ENCODE measurements at places on chromosomes 1 and 21. TPM values are rescaled to one million over a fixed set of nuclear protein-coding genes. Genes with fewer than 3 reads are reported as not detected.

Gene OR6K3
- not detected for total RNA-seq

Gene ZNF684
- 3.2 TPM for total RNA-seq

Gene KCNJ9
- total RNA-seq: not detected

Gene MAN1C1
- 3.5 TPM for total RNA-seq

Gene COL6A2
- total RNA-seq: 11.1 TPM

Gene GRIK3
- not detected for total RNA-seq

Gene PIGP
- total RNA-seq: 22.3 TPM

Gene MX1
- total RNA-seq: 18.9 TPM

Gene FLG2
- not detected for total RNA-seq

DNA sequence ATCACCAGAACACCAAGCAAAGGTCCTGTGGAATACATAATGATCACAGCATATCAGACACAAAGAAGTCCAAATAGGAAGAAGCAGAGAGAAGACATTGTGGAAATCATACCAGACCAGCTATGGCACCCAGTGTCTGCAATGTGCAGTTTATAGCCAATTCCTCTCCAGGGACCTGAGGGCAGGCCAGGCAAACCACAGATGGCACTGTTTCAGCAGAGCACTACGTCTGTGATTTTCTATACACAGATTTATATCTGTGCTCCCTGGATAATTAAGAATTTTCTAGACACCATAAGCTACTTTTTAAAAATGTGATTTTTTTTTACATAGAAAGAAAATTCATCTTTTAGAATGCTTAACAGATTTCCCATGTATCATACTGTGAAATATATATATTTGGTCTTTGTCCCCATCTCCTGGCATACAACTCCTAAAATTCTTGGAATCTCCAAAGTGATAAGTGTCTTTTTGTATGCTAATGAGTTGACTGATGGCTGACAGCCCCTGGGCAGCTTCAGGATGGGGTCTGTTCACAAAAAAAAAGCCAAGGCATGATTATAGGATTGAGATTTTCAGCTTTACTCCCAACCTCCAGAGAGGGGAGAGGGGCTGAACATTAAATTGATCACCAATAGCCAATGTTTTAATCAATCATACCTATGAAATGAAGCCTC lies 498.1 kb downstream of the SIPA1L2 start:
- no peak for DNase-seq

GRCh38 chr1:79010589-79010988 lies 4.1 kb upstream of the ADGRL4 start:
- DNase-seq: no peak

DNA sequence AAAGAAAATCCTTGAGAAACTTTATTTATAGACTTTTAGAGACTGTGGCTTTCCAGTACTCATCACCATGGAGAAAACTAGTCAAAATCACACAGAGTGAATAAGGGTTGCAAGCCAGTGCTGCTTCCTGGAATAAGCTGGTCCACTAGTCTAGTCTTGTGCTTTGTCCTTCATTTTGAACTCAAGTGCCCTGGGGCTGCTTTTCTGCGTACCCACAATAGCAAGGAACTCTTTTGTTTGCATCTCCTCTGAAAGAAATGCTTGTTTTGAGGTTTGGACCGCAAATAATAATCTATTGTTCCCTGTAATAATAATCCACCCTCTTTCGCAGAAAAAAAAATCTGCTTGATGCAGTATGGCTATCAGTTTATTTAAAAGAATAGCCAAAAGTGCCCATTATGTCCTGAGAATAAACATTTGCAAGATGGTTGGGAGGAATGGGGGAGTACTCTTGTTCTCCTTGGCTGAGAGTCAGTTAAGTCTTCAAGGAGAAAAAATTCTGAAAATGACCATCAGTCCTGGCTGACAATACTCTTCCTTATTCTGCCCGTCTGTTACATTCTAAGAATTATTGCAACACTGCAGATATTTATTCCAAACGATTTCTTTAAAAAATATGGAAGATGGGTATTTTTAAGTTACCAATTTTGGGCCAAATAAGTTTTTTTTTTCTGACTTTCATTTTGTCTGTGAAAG lies 41.9 kb downstream of the MPZL1 start:
- no peak for DNase-seq

DNA sequence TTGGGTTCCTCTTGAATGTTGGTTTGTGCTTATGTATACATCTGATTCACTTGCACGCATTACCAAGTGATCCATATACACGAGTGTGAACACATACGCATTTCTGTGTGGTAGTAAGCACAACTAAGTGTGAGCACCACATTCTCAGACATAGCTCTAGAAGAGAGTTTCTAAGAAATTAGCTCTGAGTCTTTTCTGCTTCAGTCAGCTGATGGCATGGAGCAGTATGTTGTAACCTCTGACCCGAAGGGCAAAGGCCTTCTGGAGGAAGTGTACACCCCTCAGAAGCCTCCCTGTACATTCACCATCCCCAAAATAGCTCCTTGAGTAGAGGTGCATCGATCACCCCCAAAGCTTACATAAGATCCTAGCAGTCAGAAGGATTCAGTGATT lies 183.7 kb downstream of the KIF26B start:
- DNase-seq: no peak

GRCh38 chr1:104468282-104468681 lies 718.6 kb downstream of the AMY1C start:
- DNase-seq: peak; percentile 1

GRCh38 chr21:43699933-43700599 lies 18.9 kb upstream of the PDXK start:
- no peak for DNase-seq

DNA sequence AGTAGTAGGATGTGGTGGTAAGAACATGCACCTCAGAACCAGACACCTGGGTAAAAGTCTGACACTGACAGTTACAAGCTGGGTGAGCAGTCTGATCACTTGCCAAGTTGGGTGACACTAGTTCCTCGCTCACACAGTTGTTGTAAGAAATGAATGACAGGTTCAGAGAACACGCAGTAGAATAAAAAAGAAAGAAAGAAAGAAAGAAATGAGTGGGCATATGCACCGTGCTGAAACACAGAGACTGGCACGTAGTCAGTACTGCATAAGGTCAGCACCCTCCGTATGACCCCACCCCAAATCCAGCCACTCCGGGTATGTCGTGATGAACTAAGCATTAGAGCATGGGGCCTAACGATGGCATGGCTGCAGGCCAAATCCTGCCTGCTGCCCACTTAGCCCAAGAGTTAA lies 90.6 kb downstream of the GLUL start:
- no peak for DNase-seq

GRCh38 chr21:36754241-36754898 lies 55.5 kb downstream of the SIM2 start:
- DNase-seq: no peak

DNA sequence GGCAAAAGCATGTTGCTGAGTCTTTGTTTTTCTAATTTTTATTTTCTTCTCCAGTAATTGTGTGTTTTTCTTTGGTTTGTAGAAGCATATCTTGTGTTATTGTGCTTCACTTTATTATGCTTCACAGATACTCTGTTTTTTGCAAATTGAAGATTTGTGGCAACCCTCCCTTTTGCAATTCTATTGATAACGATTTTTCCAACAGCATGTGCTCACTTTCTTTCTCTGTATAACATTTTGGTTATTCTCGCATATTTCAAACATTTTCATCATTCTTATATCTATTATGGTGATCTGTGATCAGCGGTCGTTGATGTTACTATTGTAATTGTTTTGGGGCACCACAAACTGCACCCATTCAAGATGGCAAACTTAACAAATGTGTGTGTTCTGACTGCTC lies 3.8 kb upstream of the ANGEL2 start:
- DNase-seq: no peak

DNA sequence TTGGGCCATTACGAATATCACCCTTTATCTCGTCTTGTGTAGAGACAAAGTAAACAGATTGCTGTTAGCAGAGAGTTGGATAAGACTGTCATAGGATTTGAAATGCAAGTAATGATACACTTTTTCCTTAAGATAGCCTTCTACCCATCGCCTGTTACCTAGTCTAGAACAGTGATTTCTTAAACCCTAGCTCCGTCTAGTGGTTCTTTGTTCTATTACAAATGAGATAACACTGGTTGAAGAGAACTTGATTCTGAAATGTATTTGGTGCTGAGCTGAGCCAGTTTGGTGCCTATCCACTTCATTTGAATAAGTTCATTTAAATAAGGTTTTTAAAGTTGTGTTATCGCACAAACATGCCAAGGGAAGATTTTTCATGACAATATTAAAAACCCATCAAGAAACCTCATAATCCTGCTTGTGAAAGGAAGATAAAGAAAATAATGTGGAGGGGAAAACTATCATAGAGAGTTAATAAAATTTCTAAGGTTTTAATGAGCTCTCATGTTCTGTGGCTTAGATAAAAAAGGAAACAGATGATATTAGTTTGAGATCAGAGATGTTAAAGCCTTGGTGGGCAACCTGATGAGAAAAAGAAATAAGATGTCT lies 1.5 kb upstream of the KCNH1 start:
- DNase-seq: peak; percentile 42

- DNase-seq: peak; percentile 72
Observed at GRCh38 chr1:180168786-180169639, 14.3 kb downstream of the QSOX1 start.

DNA sequence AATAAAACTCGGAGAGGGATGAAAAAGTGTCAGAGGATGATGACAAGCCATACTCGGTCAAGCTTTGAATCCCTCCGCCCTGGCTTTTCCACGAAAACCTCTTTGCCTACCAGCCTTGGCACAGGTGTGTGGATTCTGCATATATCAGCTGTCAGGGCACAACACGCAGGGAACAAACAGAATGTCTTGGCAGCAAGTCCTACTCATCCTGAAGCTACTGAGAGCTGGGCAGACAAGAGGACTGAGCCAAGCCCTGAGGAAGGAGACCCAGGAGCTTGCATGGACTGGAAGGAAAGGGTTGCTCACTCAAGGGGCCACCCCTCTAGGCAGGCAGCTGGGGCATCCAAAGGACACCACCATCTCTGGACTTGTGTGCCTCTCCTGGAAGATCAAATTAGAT lies 132.4 kb downstream of the HMGB4 start:
- DNase-seq: no peak

DNA sequence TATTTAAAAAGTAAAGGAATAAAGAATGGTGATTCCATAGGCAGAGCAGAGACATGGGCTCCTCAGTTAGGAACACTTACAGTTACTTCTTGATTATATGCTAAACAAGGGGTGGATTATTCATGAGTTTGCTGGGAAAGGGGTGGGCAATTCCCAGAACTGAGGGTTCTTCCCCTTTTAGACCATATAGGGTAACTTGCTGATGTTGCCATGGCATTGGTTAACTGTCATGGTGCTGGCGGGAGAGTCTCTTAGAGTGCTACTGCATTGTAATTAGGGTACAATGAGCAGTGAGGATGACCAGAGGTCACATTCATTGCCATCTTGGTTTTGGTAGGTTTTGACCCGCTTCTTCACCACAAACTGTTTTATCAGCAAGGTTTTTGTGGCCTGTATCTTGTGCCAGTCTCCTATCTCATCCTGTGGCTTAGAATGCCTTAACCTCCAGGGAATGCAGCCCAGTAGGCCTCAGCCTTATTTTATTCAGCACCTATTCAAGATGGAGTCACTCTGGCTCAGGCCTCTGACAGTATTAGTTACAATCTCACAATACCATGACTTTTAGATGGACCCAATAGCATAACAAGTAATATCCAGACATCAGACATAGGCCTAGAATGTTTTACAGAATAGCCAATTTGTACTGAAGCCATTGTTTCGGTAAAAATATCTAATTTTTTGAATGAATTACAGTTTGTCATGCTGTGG lies 106.8 kb downstream of the ZBTB18 start:
- DNase-seq: no peak

GRCh38 chr21:27812279-27812678 lies 845.4 kb upstream of the ADAMTS5 start:
- DNase-seq: no peak

GRCh38 chr1:112272101-112272772 lies 123.8 kb upstream of the CTTNBP2NL start:
- no peak for DNase-seq

DNA sequence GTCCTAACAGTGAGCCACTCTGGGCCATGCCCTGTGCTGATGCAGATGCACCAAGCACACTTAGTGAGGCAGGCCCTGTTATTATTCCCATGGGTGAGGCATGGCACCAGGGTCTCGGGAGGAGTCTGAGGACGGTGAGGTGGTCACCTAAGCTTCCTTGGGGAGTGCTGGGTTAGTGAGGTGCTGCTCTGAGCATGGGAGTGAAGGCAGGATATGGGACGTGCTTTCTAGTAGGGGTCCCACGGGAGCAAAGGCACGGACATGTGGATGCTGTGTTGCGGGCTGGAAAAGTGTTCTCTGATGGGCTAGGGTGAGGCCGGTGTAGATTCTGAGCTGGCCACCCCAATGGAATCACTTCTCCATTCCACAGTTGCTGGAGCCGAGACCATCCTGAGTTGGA lies 77.5 kb upstream of the CSF3R start:
- no peak for DNase-seq

DNA sequence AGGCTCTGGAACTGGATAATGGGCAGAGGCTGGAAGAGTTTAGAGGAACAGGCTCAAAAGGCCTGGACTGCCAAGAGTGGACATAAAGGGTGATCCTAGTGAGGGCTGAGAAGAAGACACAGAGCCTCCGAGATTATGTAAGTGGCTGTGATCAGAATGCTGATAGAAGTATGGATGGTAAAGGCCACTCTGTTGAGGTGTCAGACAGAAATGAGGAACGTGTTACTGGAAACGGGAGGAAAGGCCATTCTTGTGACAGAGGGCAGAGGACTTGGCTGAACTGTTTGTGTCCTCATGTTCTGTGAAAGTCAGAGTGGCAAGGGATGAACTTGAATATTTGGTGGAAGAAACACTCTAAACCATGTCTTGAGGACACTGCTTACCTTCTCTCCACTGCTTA lies 6.7 kb upstream of the ABCG1 start:
- no peak for DNase-seq

DNA sequence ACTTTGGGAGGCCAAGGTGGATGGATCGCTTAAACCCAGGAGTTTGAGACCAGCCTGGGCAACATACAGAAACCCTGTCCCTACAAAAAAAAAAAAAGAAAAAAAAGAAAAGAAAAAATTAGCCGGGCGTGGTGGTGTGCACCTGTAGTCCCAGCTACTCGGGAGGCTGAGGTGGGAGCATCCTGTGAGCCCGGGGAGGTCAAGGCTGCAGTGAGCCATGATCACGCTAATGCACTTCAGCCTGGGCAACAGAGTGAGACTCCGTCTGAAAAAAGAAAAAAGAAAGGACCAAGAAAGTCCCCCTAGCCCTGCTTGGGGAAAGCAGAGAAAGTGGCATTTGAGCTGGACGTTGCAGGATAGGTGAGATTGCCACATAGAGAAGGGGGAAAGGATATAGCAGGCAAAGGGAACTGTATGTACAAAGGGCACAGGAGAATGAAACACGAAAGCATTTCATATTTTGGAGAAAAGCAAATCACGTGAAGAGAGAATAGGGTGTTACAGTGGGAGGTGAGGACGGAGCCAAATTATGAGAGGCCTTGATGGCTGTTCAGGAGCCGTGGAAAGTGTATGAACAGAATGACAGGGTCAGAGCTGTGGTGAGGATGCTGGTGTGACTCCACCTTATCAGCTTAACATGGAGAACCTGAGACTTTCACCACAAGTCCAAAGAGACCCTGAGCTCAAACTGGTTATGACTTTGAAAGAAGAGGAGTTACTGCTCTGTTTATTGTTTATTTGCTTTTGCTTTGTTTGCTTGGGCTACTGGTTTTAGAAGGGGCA lies 19.5 kb upstream of the LRIG2 start:
- no peak for DNase-seq

All from Caco-2 (cell line).